Osteoblast (primary cell): ENCODE measurements at places on chromosomes 3 and 15.

DNA sequence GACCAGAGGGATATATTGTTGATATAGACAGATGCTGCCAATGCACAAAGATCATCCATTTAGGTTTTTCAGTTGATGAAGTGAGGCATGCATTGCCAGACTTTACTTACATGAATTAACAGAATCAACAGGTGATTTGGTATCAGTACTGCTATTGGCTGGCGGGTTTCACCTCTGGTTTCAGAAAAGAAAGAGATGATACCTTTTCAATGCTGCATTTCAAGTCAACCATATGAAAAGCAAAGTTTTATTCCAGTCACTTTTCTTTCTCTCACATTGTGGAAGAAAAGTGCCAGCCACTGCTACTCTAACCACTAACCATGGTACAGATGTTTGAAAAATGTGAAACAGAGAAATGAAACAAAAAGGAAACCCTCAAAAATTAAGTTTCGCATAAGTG is 289.1 kb downstream of the TIGIT start:
- DNase-seq: no peak

- DNase-seq: no peak
These were observed 199.2 kb downstream of the OTOL1 start for GRCh38 chr3:161695811-161696210.

GRCh38 chr3:65714134-65714533 is 324.6 kb downstream of the MAGI1 start:
- peak; percentile 15 for DNase-seq

GRCh38 chr3:166270429-166270828 is 433.2 kb upstream of the BCHE start:
- DNase-seq: no peak

- no peak for DNase-seq
These were observed 21.8 kb downstream of the MRPS11 start for GRCh38 chr15:88489321-88489720.

DNA sequence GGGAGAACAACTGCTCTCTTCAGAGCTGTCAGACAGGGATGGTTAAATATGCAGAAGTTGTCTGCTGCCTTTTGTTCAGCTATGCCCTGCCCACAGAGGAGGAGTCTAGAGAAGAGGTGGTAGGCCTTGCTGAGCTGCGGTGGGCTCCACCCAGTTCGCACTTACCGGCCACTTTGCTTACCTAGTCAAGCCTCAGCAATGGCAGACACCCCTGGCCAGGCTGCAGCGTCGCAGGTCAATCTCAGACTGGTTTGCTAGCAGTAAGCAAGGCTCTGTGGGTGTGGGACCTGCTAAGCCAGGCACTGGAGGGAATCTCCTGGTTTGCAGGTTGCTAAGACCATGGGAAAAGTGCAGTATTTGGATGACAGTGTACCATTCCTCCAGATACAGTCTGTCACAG is 12.3 kb upstream of the TMEM45A start:
- no peak for DNase-seq

- DNase-seq: no peak
These were observed 46.8 kb downstream of the SST start for GRCh38 chr3:187623285-187623814.

DNA sequence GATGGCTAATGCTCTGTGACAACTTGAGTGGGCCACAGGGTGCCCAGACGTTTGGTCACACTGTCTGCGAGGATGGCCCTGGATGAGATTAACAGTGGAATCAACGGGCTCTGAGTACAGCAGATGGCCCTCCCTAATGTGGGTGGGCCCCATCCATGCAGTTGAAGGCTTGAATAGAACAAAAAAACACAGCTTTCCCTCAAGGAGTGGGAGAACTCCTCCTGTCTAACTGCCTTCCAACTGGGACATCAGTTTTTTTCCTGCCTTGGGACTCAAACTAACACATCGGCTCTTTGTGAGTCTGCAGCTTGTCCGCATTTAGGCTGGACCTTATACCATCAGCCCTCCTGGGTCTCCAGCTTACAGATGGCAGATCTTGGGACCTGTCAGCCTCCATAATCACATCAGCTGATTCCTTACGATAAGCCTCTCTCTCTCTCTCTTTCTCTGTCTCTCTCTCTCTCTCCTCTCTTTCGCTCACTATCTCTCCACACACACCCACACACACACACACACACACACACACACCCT is 20.8 kb downstream of the FAM174B start:
- DNase-seq: no peak

DNA sequence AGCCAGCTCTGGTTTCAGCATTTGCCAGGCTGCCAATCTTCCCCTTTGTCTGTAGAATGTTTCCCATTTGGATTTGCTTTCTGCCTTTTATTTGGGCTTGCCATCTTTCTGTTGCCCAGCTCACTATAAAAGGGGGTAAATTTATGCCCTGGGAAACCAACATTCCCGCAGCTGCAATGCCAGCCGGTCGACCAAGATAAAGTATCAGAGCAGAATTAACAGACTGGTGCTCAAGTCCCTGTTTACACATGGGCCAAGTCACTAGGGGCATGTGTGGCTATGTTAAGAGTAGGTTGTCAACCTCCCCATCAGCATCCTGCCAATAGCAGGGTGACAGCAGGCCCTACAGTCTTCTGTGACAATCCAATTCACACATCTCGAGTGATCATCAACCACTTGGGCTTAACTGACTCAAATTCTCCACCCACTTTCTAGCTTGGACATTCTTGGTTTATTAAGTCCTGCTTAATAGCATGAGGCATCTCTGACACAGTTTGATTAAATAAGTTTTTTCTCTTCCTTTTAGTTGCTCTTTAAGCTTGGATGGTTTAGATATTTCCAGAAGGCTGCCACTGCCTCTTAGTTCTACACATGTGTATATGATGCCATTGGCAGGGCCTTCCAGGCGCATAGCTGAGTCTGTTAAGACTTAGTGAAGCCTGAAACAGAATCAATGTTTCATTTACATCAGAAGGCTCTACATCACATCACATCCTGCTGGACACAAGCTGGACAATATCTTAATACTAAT is 24.1 kb upstream of the VEPH1 start:
- DNase-seq: no peak

DNA sequence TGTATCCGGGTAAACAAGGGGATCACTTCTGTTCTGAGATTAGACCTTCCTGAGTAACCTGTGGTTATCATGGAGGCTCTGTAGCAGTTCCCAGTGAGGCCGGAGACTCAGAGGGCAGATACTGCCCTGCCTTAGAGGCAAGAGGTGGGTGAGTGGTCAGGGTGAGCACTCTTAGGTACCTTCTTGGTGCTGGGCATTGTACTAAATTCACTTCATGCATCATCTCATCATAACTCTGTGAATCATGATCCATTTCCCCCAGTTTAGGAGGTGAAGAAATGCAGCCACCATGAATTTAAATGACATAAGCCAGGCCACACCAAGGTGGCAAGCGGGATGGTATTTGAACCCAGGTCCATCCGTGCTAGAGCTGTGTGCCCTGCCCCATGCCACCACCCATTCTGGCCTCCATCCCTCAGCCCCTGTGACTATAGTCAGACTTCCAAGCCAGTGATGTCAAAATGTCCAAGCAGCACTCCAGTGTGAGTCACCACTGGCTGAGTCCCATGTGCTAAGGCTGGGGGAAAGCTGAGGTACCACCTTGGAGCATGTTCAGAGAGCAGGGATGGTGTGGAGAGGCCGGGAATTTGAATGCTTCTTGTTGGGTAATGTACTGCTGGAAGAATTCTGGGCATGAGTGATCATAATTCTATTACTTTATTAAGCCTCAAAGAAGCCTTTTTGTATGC is 88.8 kb downstream of the EPHB1 start:
- DNase-seq: no peak

GRCh38 chr3:127753338-127753737 is 69.0 kb downstream of the MGLL start:
- DNase-seq: no peak

DNA sequence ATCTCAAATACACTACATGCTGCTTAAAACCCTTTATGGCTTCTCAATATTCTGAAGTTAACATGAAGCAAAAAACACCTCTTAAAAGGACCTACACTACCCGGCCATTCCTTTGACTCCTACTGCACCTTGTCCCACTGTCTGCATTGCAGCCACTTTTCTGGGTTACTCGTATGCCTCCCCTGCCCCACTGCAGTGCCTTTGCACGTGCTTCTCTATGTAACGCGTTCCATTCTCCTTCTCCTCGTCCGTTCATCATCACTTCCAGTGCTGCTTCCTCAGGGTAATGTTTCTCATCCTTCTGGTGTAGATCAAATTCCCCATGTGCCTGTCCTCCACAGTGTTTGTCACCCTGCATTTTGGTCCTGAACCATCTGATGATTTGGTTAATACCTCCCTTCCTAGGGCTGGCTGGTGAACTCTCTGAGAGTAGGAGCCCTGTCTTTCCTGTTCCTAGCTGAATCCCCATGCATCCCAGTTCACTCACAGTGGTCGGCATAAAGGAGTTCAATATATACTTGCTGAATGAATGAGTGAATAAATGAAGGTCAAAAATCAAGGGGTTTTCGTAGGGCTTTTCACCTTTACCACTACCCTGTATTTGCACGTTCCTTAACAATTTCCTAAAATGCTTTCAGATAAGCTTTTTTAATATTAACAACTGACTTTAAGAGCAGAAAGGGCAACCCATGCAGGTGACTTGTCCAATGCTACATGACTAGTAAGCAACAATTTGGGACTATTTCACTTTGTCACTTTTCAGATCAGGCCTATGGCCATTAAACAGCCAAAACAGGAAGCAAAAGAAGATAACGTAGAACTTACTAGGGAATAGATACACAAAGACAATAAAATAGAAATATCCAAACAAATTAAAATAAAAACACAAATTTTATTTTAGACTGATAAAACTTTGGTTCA is 2.4 kb upstream of the STT3B start:
- no peak for DNase-seq

DNA sequence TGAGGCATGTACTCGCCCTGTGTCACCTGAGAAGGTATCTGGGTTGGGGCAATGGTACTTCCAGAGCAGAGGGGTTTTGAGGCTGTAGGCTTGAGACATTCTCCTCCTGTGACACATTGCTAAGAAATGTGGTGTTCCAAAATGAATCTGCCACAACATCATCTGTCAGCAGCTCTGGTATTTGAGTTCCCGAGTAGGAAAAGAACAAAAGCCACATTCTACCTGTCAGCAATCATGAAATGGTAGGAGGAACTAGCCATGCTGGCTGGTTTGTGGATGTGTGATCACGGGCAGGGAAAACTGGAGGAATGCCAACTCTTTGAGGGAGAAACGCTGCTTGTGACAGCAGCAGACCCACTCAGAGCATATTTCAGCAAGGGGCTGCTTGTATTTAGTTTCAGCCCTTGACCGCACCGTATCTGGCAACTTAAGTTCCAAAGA is 579.4 kb upstream of the TBL1XR1 start:
- DNase-seq: no peak

- no peak for DNase-seq
These were observed 55.6 kb downstream of the TMEM45A start for GRCh38 chr3:100548053-100548452.

DNA sequence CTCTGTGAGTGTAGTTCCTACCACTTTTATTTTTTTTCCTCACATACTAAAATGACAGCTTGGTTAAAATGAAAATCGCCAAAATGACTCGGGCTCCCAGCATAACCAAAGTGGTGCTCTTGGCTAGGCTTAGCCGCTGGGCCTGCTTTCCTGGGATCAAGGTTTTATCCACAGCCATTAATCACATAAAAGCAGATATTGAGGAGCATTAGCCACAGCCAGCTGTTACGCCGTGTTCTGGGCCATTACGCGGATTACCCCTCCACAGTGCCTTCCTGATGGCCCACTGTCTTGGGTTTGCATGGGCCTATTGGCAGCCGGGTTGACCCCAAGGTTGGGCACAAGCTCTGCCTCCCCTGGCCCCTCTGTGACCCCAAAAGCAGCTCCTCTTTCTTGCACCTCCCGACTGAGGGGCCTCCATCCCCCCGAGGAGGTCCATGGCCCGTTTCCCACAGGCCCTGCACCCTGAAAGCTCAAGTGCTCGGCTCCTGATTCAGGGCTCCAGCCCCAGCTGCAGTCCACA is 30.4 kb upstream of the TRPM1 start:
- no peak for DNase-seq

DNA sequence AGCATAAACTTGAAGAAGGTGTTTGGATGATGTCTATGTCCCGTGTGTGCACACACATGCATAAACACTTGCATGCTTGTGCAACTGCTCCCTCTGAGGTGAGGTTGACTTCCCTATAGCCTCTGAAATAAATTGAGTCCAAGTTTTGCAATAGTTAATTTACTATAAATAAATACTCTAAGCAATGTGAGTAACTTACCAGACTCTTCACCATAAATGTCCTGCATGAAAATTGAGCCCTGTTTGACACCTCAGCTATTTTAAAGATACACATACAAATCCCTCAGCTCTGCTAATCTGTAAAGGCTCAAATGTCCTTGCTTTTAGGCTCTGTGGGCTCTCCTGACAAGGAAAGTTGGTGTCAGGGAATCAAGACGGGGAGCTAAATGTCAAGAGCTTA is 37.1 kb downstream of the GJD2 start:
- no peak for DNase-seq

GRCh38 chr3:126309861-126310655 is 47.1 kb downstream of the KLF15 start:
- DNase-seq: no peak

GRCh38 chr15:62566248-62566647 is 401.2 kb upstream of the C2CD4B start:
- DNase-seq: peak; percentile 67

DNA sequence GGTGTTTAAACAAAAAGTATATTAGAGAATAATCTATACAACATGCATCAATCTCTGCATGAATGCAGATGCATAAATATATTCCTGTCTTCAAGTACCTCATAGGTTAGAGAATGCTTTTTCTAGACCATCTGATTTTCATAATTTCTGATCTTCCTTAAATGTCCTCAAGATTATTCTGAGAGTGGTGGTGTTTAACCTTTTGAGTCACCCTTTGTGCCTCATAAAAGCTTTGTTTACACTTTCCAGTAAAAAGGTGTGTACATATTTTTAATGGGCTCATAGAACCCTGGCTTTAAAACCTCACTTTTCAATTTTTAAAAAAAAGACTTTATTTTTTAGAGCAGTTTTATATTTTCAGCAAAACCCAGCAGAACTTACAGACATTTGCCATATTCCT is 41.0 kb upstream of the ABHD10 start:
- peak; percentile 55 for DNase-seq

GRCh38 chr3:49183873-49184272 is 12.5 kb downstream of the KLHDC8B start:
- no peak for DNase-seq

GRCh38 chr15:88606070-88606794 is 14.9 kb upstream of the AEN start:
- DNase-seq: no peak

DNA sequence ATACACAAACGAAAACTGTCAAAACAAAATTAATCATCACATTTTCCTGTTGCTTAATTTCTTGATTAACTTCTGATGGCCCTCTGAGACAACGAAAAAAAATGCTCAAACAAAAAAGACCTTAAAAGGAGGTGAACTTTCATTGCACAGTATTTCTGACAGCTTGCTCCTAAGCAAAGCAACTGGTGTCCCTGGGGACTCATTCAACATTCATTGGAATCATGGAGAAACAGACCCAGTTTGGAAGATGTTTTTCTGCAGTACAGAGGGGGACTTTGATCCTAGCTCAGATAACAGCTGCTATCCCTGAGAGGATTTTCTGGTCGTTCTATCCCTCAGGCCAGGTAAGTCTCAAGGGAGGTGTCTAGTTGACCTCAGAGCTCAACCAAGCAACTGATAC is 378.7 kb upstream of the ATP11B start:
- DNase-seq: no peak
